Uterus (tissue), 4 donors: ENCODE measurements at places on chromosomes 7 and 10.

DNA sequence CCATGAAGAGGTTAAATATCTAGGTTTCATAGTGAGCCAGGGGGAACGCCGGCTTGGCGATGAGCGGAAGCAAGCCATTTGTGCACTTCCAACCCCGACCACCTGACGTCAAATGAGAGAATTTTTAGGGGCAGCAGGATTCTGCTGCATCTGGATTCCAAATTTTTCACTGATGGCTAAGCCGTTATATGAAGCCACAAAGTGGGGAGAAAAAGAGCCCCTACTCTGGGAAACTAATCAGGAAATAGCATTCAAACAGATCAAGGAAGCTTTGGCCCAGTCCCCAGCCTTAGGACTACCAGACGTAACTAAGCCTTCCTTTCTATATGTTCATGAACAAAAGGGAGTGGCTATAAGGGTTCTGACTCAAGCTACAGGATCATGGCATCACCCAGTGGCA lies 12.9 kb upstream of the ADCK2 start:
- H3K36me3 ChIP-seq, result no peaks in the 10 kb centered on the region
- H3K4me3 ChIP-seq, result no peak overlapping the region
- no peak for DNase-seq
- no peak overlapping the region for H3K27ac ChIP-seq
- H3K4me1 ChIP-seq, result no peaks in the 10 kb centered on the region
- H3K27me3 ChIP-seq, result no peaks in the 10 kb centered on the region

DNA sequence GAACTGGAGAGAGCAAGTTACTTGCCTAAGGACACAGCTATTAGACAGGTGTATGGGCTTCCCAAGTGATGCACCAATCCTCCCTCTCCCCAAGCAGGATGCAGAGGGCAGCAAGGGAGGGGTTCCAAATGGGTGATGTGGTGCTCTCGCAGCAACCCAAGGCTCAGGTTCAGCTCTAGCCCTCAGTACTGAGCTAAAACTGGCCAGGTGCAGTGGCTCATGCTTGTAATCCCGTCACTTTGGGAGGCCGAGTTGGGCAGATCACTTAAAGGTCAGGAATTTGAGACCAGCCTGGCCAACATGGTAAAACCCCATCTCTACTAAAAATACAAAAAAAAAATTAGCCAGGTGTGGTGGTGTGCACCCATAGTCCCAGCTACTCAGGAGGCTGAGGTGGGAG lies 40.7 kb downstream of the GPRIN2 start:
- no peak overlapping the region for H3K27ac ChIP-seq
- H3K4me1 ChIP-seq, result no peaks in the 10 kb centered on the region
- no peaks in the 10 kb centered on the region for H3K27me3 ChIP-seq
- H3K36me3 ChIP-seq, result no peaks in the 10 kb centered on the region
- no peak for DNase-seq

DNA sequence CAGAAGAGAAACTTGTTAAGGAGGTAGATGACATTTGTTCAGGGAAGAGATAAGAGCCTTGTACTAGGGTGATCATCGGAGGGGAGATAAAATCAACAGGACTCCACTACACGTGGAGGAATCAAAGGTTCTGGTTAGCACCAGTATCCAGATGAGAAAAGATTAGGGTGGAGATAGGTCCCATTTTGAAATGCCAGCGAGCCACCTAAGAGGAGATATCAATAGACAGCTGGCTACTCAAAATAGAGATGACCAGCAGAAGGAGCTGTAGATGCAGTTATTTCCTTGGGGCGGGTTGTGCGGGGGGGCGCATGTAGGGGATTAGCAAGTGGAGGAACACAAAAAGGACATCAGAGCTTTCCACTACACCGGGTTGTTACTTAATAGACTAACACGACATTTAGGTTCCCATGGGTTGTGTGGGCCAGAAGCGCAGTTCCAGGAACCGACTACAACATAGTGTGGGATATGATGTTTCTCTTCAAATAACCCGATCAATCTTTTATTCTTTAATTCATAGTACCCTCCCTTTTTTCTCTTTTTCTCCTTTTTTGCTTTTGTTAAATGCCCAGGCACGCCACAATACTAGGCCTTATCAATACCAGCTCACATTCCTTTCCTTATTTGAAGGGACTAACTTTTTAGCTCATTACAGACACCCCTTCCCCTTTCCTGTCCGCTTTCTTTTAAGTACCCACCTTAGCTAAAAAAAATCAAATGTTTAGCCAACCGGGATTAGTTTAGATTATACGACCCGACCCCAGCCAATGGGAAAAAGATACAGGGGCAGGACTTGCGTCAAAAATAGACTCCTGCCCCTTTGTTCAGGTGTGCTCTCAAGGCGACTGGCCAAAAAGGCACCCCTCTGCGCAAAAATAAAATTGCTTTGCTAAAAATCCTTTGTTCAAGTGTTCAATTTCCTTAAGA lies 2.0 kb upstream of the KIF11 start:
- peak overlapping the region; percentile 96 for H3K27ac ChIP-seq
- no peaks in the 10 kb centered on the region for H3K4me1 ChIP-seq
- peak overlapping the region; percentile 75 for H3K4me3 ChIP-seq
- H3K36me3 ChIP-seq, result no peaks in the 10 kb centered on the region
- DNase-seq, result peak; percentile 38

DNA sequence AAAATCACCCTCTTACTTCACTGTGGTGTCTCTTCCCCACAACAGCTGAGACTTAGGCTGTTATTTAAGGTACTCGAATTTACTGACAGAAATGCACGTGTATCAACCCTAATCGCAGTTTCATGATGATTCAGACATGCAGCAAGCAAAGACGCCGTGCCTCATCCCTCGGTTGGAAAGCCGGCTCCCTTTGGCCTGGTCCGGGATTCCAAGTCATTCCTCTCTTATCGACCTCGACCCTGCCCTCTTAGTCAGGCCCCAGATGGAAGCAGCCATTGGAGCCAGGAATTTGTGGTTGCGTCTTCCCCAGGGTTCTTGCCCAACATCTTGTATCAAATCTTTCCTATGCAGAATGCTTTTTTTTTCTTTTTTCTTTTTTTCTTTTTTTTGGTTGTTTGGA lies 229.5 kb downstream of the GATA3 start:
- no peaks in the 10 kb centered on the region for H3K27me3 ChIP-seq
- DNase-seq, result no peak
- no peak overlapping the region for H3K4me3 ChIP-seq
- H3K36me3 ChIP-seq, result no peaks in the 10 kb centered on the region
- no peaks in the 10 kb centered on the region for H3K4me1 ChIP-seq

DNA sequence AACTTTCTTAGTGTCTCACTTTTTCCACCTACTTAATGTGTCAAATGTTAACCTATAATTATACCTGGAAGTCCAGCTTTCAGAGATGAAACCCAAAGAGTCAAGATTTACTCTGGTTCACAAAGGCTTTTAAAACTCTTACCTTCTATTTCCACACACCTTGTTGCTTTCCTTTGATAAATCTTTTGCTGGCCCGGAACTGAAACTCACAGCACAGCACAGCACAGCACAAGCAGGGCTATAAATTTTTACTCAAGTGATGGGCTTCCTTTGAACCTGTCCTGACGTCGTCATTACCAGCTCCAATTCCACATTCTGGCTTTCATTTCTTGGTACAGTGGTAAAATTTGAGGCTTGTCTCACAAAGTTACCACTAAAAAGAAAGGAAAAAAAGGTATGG lies 861.0 kb downstream of the SORCS3 start:
- DNase-seq, result no peak
- no peak overlapping the region for H3K27ac ChIP-seq
- no peaks in the 10 kb centered on the region for H3K36me3 ChIP-seq
- no peak overlapping the region for H3K4me3 ChIP-seq
- no peaks in the 10 kb centered on the region for H3K27me3 ChIP-seq

- H3K36me3 ChIP-seq, result no peaks in the 10 kb centered on the region
- no peaks in the 10 kb centered on the region for H3K27me3 ChIP-seq
- no peak overlapping the region for H3K4me3 ChIP-seq
- H3K27ac ChIP-seq, result no peak overlapping the region
- no peak for DNase-seq
These were observed 210.3 kb upstream of the TCF7L2 start for GRCh38 chr10:112739592-112740353.
